DMS 273 treated with DMSO at 0.1 percent for 48 hours (cell line): ENCODE measurements at places on chromosomes 4 and X.

DNA sequence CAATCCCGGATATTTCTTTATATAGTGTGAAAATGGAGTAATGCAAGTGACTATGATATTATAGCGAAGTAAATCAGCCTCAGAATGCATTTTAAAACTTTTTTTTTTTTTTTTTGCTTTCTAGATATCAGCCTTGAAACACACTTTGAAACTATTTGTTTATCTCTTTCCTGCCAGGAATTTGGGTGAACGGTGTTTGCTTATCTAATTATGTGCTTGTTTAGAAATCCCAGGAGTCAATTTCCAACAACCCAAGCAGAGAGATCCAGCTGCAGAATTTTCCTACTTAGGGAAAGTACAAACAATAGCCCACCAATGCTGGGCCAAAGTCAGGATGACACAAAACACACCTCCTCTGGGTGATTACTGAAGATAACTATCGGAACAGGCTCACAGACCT lies 958.8 kb downstream of the PCDH18 start:
- DNase-seq, result no peak

GRCh38 chr4:72312032-72312650 lies 256.9 kb downstream of the ADAMTS3 start:
- DNase-seq, result no peak

- DNase-seq, result no peak
These were observed 518 bp downstream of the ARMCX1 start for GRCh38 chrX:101550751-101551379.

DNA sequence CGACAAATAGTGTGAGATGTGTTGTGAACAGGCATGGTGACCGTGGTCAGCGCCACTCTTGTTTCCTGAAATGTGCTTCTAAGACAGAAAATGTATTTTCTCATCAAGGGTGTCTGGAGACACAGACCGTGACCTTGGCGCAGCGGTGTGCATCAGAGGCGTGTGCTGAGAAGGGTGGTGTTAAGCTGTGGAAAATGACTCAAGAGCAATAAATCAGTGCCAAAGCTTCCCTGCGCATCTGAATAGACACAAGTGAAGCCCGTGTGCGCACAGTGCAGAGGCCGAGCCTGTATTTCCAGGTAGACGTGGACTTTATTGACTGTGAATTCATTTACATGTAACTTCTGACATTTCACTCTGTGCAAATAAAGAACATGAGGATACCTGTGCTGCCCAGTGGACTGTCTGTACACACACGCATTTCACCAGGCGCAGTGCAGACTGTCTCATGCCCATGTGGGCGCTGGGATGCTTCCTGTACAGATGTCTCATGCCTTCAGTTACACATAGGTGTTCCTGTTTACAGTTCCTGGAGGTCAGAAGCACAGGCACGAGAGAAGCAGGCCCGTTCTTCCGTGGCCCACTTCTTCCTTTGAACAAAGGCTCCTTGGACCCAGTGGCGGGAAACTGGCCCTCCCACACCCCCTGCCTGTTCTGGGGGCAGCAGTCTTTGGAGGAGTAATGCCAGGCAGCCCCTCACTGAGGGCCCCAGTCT lies 31.9 kb downstream of the NSG1 start:
- DNase-seq, result no peak

DNA sequence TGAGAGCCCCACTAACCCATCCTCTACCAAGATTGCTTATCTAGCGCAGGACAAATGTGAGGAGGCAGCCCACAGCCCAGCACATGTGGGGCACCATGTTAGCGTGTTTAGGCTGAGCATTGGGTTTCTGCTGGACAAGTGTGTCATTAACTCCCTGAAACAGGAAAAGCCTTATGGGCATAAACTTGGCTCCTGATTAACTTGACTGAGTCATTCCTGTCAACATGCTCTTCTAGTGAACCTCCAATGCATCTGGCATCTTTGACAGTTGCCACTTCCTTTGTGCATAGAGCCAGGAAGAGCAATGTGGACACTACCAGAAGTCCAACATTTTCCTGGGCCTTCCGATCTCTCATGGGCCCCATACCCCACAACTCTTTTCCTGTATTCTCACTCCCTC lies 2.5 kb downstream of the SPIN2A start:
- no peak for DNase-seq

GRCh38 chrX:72262077-72262476 lies 15.0 kb downstream of the RPS4X start:
- DNase-seq, result no peak

GRCh38 chr4:101855239-101855638 lies 64.7 kb downstream of the BANK1 start:
- DNase-seq, result no peak

DNA sequence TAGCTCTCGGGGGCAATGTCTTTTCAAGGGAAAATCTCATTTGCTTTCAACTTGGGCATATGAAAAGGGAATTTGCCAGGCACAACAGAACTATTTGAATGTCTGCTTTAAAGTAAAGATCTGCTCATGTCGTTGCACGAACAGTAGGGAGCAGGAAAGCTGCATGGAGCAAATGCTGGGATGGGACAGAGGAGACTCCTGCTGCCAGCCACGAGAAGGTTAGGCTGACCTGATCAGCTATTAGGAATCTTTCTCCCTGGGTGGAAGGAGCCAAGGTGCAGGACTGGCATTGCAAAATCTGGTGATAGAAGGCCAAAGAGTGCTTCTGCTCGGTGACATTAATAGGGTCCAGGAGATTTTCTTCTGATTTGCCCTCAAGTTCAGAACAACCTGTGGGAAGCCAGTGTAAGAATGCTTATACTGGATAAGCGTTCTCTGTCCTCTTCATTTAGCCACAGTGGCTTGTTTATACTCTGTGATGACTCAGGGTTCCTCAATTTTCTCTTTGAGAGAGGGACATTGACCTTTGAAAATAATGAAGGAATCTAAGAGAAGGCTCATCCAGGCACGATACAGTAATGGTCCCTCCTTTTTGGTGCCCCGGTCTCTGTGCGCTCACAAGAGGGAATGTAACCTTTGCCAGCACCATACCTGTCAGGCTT lies 22.9 kb downstream of the FHL1 start:
- DNase-seq, result no peak

DNA sequence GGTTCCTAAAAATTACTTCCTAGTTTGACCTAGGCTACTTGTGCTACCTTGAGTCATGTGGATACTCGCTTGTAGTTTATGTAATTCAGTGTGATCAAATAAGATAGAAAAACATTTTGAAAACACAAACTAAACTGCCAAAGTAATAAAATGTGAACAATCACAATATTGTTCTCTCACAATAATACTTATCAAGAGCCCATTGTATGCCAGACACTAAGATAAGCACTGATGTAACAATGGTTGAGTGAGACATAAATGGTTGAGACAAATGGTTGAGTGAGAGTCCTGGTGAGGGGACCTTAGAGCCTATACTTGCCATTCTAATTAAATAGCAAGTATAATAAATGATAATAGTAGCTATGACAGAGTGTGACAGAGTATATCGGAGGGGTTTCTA lies 41.7 kb downstream of the RFC1 start:
- no peak for DNase-seq

DNA sequence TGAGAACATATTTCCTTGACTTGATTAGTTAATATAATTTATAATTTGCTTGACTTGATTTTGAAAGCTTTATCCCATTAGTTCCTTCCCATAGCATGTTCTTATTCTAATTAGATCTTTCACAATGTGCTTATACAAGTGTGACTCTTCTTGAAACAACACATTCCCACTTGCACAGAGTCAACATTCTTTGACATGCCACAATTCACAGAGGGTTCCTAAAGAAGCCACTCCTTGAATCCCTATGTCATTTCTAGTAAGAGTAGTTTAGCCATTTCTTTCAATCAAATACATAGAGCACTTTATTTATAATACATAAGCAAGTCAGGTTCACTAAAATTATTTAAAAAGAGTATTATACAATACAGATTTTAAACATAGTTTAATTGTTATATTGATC lies 228.9 kb upstream of the GRID2 start:
- DNase-seq, result no peak

GRCh38 chr4:124631760-124632159 lies 80.8 kb downstream of the ANKRD50 start:
- DNase-seq, result no peak

DNA sequence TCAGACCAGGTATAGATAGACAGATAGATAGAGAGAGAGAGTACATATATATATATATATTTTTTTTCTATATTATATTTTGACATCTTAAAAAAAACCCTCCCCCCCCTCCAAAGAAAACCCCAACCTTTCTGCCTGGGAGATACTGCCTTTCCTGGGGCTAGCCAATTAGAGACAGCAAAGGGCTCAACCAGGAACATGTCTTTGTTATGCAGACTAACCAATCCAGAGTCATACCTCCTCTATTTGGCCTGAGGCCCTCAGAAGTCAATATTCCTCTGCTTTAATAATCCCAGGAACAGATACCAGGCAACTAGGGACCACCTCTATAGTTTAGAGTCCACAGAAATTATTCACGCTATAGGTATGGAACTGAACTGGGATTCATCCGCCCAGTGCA lies 135.6 kb upstream of the MAD2L1 start:
- no peak for DNase-seq

DNA sequence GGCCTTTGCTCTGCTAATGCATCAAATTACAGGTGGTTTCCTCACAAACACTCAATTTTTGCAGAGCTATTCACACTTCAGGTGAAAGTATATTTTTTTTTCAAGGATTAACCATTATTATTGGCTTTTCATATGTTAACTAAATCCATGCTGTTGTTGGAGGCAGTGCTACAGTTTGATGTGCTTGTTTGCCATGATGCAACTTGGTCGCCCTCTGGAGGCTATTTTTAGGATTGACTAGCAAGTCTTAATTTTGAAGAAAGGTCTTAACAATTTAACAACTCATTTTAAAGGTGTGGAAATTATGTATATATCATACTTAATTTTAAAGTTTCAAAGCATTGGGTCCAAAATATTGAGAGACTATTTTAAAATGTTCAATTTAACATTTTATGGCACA lies 168.8 kb upstream of the FAM47A start:
- peak; percentile 7 for DNase-seq

GRCh38 chr4:141132072-141132708 lies 1.1 kb downstream of the RNF150 start:
- DNase-seq, result no peak

GRCh38 chr4:17347445-17347844 lies 164.4 kb downstream of the QDPR start:
- DNase-seq, result peak; percentile 10

DNA sequence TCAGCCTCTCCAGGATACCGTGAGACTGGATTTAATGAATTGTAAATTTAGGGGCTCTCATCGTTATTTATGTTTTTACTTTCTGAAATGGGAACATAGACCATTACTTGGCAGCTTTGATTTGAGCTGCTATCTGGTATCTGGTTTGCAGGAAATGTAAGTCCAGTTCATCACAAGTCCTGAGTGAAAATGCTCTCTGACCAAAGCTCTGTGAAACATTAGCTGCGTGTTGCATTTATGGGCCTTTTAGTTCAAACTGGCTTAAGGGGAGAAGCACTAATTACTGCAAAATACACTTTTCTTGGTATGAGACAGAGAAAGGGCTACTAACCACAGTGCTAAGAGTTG lies 420 bp downstream of the CC2D2A start:
- no peak for DNase-seq

GRCh38 chr4:119314356-119314755 lies 7.6 kb downstream of the FABP2 start:
- DNase-seq, result no peak

GRCh38 chrX:78838709-78839108 lies 91.2 kb downstream of the LPAR4 start:
- DNase-seq, result no peak

DNA sequence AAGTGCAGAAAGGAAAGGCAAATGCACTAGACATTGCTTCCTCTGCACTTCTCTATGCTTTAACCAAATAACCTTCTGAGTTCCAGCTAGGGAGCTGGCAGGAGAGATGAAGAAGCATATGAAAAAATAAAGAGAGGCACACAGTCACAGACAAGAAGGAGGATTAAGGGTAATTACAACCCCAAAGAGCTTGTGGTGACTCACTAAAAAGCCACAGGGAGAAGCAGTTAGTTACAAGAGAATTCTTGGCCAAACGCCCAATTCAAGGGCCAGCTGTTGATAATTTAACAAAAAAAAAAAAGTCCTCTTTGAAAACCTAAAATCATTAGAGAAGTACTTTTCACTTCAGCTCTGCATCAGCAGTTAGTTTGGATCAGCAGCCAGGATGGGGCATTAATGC lies 478.0 kb downstream of the KCNIP4 start:
- peak; percentile 54 for DNase-seq

DNA sequence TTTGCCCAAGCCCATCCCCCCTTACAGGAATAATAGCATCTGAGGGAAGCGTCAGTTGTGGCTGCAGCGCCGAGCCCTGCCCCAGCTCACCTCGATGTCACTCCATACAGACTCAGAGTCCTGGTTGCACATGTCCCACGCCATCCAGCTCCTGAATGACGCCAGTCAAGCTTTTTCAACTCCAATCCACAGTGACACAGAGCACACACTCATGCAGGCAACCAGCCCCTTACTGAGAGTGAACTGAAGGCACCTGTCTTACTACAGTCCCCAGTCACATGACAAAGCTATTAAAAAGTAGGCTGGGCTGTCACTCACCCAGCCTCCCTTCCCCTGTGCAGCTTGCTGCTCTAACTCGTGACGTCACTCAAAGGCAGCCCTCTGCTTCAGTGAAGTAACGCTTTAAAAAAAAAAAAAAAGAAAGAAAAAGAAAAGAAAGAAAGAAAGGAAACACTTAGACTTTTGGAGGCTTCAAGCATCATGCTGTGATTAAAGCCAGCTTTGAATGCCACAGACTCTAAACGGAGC lies at the start of gene PPARGC1A:
PPARGC1A (minus strand) TSS at position 234 of the 528 bp plus-strand sequence; CDS start at position 144, 90 bp downstream.
- DNase-seq, result no peak

DNA sequence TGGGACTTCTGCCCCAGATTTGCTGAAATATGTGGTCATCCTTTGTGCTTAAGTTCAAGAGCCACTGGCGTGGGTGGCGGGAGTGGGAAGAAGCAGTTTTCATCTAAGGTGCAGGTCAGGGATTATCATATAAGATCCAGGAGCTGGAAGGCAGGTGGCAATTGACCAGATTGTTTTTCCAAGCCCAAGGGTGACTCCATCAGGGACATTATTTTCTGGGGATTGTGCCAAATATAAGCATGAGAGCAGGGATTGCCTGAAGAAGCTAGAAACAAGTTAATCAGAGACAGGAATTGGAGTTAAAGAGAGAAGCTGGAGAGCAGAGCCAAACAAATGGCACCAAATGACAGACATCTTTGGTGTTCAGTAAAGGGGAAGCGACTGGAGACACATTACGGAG lies 19.4 kb upstream of the SEL1L3 start:
- no peak for DNase-seq
